CD8-positive, alpha-beta memory T cell (primary cell): ENCODE measurements at places on chromosomes 13 and 19. TPM values are rescaled to one million over a fixed set of nuclear protein-coding genes. Genes with fewer than 3 reads are reported as not detected.

GRCh38 chr19:52138278-52138982 is 1.3 kb downstream of the ZNF616 start:
- DNase-seq, result no peak

- DNase-seq, result no peak
Measured at GRCh38 chr19:2661615-2662014, 40.9 kb downstream of the GNG7 start.

DNA sequence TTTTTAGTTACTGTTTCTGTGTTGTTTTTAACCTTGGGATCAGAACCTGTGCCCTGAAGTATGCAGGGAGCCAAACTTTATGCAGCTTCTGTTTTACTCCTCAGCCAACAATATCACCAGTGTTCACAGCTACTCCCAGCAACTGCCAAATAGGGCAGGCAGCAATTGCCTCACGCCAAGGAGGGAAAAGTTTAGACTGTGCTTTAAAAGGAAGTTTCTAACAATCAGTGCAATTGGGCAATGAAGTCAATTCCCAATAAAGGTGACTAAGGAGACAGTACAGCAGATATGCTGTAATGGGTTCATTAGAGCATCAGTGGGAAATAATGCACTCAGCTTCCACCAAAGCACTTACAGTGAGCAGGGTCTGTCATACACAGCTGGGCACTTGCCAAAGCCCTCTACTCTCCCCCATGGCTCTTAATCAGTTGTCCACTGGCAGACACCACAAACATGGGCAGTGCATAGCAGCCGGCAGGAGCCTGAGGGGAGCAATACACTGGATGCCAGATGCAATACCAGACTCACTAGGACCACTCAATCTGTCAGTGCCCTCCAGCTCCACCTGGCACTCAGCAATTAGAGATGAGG is 19.3 kb downstream of the ENOX1 start:
- DNase-seq, result no peak

The CDKN2D gene
- 23.1 TPM for total RNA-seq
